ENCODE measurements at places on chromosomes 1 and 21.

GRCh38 chr1:229058111-229058561, 212.8 kb upstream of the RAB4A start:
- DNase-seq: no peak

DNA sequence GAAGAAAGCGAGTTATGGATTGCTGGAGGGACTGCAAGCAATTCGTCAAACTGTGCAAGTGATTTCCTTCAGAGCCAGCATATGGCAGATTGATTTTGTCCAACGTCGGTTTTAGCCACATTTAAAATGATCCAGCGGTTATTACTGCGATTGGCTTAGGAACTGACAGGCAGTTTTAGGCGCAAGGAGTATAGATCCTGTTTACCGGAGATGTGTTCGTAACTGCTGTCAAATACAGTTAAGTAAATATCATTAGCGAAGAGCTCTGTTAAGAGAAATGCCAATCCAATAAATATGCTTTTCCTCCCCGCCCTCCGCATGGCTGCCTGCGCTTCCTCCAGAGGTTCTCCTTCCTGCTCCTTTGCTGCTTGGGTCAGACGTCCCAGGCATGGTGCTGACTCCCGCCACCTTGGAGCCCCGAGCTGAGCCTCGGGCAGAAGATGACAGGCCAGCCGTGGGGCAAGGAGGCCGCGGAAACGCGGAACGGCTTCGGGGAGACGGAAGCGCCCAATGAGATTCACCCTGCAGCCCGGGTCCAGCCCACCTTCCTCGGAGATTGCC, 9.4 kb upstream of the BARHL2 start:
- no peak for DNase-seq

DNA sequence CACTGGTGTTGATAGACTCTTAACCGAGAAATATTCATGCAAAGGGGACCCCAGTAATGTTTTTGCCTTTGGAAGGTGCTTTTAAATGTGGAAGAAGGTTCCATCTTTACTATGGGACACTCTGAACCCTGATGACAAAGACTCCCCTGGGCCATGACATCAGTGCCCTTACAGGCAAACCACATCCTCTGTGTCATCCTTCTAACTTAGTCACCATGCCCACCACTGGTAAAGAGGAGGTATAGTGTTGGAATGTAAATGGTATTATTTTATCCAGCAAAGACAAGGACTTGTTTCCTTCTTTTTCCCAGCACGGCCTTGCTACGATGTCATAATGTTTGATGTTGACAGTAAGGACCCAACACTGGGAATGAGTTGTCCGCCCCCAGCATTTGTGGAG, 12.6 kb downstream of the METTL13 start:
- DNase-seq: no peak

DNA sequence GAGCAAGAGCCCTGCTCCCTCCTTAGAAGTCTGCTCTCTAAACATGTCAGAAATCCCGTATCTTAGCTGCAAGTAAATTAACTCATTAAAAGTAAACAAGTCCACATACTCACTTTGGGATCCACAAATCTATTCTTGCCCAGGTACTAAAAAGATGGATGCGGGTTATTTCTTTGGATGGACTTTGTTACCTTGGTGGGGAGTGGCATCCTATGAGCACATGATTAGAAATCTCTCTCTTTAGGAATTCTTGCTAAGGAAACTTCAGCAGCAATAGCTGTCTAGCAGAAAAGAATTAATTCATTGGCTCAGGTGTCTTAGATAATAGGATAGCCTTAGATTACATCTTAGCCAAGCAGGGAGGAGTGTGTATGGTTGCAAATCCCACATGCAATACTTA, 25.2 kb downstream of the NRDC start:
- no peak for DNase-seq
